GM18507 (cell line): ENCODE measurements at places on chromosomes 7 and 10.

- no peak for DNase-seq
Measured at GRCh38 chr10:137031-137430, 1.8 kb downstream of the ZMYND11 start.

- no peak for DNase-seq
Measured at GRCh38 chr7:81562581-81562980, 207.3 kb downstream of the HGF start.

GRCh38 chr10:79250259-79250658, 97.0 kb upstream of the PPIF start:
- no peak for DNase-seq

DNA sequence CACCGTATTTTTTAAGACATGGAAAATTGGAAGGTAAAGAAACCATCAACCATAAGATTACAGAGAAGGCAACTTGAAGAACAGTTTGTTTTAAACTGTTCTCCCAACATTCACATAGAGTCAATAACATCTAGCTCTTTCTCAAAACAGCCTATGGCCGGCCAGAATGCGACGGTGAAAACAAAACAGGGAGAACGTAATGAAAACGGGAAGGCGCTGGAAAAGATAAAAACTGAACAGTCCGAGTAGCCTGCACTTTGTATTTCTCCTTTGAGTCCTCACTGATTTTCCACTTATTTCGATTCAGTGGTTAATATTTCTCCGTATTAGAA, 637 bp downstream of the MICU1 start:
- no peak for DNase-seq

DNA sequence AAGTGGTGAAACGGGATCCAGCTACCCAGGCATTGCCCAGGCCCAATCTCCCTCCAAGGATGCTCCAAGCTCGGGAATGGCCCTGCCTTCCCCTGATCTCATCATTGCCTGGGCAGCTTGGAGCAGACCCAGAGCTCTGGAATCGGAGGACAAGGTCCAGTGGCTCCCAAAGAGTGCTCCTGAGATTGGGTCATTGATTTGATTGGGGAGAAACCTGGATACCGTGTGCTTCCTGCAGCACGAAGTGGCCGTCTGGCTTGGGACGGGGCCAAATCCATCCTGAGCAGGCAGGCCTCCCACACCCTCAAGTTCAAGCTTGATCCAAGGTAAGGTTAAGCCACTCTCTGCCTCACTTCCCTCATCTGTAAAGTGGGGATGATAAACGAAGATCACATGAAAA, 69.9 kb downstream of the OAT start:
- DNase-seq = no peak

- peak; percentile 14 for DNase-seq
Measured at GRCh38 chr7:22884911-22885788, 62.5 kb upstream of the TOMM7 start.

DNA sequence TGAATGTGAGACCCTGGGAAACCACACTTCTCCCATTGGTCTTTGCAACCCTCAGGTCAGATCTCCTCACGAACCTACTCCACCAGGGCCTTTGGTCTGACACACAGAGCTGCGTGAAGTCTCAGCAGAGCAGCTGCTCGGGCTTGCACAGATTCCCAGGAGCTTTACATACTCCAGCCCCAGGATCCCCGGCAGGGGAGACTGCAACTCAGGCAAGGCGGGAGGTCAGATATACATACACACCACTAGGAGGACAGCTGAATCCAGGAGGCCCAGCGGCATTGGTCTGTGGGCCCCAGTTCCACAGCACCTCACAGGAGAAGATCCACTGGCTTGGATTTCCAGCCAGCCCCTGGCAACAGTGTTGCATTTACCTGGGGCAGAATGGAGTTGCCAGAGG, 239.2 kb downstream of the GPAM start:
- no peak for DNase-seq

DNA sequence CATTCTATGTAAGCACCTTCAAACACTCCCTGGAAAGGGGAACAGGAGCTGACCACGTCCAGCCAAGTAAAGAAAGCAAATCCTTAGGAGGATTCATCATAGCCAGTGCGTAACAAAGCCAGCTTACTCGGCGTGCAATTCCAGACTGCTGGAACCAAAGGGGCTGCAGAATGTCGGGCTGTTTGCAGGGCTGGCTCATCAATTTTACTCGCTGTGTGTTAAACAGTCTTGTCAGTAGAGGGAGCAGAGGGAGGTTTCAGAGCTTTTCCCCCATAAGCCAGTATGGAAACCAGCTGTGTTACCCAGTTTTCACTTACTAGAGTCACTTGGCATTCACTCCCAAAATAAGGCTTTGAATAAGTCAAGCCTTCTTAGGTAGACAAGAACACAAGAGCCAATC, 127.1 kb downstream of the KMT2E start:
- no peak for DNase-seq

- DNase-seq = no peak
Measured at GRCh38 chr10:24009736-24010135, 199.2 kb upstream of the KIAA1217 start.

DNA sequence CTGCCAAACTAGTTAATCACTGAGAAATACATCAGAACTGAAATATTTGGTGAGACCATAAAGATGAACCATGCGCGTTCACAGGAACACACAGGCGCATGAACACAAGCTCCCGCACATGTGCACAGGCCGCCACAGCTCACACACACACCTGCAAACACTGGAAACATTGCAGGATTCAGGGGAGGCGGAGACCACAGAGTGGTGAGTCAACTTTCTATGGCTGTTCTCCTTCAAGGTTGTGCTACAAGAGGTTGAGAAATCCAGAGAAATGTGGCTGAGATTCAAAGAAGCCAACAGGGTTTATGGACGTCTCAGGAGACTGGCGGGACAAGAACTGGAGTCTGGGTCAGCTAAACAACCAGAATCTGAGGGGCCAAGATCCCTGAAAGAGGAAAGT, 17.8 kb downstream of the ESYT2 start:
- DNase-seq = no peak

DNA sequence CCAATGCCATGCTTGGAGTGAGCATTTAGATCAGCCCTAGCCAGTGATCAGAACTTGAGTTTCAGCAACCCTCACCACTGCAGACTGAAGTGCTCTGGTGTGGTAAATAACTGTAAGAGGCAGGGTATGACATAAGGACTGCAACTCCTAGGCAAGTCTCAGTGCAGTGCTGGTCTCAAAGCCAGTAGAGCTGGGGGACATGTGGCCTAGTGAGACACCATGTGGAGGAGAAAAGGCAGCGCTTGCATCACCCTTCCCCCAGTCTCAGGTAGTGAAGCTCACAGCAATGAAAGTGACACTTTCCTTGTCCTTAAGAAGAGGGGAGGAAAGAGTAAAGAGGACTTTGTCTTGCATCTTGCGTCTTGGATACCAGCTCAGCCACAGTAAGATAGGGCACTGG, 386.8 kb upstream of the POT1 start:
- no peak for DNase-seq

DNA sequence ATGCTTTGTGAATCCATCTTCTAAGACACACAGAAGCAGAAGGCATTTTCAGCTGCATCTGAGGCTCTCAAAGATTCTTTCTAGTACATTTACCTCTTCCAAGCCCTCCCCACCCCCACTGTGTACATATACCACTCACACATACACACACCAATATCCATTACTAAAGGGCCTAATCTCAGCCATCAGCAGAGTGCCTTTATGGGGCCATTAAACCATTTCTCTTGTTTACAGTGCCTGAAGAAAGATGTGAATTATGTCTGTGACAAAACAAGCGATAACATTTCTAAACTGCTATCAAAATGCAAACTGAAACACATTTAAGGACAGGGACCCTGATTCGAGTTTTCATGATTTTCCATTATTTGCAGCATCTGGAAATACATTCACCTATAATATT, 40.0 kb downstream of the ETV1 start:
- DNase-seq = no peak

- DNase-seq = no peak
Measured at GRCh38 chr7:128810473-128810872, 18.7 kb downstream of the CCDC136 start.

DNA sequence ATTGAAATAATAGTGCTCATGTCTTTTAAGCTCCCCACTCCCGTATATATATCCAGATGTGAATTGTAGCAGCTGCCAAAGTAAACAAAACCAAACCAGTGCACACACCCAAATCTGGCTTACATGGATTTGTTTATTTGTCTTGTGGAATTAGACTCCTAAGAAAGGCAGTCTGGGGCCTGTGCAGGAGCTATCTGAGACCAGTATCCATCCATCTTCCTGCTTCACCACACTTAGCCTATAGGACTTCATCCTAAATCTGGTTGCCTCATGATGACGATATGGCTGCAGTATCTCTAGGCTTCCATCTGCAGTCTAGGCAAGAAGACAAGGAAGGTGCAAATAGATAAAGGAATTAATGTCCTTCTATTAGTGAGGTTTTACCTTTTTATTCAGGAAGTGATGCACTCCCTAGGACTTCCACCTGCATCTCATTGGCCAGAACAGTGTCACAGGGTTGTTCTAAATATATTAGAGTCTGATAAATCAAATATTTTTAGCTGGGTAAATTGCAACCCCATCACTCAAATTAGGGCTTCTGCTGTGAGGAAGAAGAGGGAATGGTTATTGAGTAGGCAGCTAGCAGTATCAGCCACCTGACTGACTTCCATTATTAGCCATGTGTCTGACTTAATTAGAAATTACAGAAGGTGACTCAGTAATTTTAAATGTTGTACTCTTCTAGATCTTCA, 6.0 kb downstream of the WIPF3 start:
- no peak for DNase-seq

DNA sequence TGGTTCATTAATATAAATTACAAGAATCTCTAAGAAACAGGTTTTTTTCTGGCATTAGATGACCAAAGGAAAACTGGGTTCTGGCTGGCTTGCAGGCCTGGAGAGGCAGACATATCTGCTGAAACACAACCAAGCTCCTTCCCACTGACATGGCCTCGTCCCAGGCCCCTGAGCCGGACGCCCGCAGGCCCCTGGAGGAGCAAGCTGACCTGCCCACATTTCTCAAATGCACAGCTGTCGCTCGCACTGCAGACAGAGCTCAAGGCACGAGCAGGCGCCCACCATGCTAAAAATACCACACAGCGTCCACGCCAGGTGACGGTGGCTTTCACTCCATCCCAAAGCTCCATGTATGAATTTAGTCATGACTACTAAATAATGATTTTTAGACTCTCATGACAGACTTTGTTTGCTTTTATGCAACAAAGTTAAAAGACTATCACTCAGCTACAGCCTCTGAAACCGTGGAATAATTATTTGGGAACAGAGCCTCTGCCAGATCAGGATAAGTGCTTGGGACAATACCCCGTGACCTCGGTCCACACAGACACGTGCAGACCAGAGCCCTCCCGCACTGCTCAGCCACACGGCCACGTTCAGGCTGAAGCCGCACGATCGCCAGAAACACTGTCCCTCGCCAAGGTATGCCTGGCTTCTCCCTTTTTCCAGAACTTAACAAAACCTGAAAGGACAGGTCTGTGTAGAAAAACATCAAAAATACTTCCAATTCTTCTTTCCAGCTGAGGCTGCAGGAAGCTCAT, 71.1 kb downstream of the DIP2C start:
- no peak for DNase-seq
